ENCODE measurements at places on chromosomes 7 and 10.
A peak's percentile ranks its signal among the peaks of the same experiment; 100 is the strongest.

DNA sequence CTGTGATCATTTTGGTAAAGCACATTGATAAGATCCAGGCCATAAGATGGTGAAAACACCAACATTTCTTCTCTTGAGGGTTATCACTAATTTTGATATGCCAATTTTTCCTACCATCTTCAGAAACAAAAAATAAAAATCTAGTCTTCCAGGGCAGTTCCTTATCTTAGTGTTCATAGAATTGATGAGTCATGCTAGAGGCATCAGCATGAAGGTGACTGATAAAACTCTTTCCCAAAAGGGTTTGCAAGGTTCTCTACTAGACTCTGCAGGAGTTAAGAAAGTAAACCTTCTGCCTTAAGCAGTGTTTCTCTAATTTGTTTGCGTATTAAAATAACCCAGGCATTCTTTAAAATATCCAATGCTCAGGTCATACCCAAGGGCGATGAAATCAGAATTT lies 483.1 kb upstream of the CNTNAP2 start:
- no peak for DNase-seq

DNA sequence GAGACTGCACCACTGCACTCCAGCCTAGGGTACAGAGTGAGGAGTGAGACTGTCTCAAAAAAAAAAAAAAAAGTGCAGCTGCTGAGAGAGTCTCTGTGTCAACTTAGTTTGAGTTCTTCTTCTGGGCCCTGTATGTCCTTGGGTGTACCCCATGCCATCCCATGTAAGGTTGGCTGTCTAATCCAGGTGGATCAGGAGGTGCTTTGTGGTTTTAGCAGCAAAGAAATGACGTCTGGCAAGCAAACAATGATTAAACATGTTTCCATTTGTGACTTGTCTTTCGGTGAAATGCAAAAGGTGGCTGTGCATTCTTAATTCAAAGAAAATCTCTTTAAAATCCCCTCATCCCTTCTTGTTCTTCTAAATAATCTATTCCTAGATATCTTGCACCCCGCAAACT lies 255.9 kb downstream of the ANKRD30A start:
- no peak for DNase-seq

GRCh38 chr10:44774676-44775401 lies 136.3 kb upstream of the TMEM72 start:
- no peak for DNase-seq

DNA sequence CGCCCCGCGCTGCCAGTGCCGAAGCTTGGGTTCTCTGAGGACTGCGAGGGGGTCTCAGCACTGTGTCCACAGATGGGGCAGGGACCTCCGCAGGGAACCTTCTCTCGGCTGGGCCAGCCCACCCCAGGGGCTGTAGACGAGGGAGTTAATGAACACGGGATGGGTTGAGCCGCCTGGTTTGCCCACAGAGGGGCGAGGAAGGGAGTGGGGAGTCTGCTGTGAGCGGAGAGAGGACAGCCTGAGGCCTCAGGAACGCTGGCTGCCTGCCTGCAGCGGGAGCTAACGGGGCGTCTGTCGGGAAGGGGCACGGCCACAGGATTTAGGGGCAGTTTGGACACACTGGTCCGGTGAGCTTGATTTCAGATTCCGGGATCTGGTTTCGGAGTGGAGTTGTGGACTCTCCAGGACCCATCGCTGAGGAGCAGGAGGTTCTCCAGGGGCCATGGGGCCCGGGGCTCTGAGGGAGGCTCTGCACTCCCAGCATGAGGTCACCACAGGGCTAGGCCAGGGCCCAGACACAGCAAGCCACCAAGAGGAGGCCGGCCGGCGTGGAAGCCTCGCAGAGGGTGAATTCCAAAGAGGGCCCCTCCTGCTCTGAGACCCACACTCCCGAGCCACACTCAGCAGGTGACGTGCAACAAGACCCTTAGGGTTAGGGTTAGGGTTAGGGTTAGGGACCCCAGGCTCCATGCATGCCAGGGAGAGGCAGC lies 19.0 kb upstream of the FAM20C start:
- DNase-seq: no peak

DNA sequence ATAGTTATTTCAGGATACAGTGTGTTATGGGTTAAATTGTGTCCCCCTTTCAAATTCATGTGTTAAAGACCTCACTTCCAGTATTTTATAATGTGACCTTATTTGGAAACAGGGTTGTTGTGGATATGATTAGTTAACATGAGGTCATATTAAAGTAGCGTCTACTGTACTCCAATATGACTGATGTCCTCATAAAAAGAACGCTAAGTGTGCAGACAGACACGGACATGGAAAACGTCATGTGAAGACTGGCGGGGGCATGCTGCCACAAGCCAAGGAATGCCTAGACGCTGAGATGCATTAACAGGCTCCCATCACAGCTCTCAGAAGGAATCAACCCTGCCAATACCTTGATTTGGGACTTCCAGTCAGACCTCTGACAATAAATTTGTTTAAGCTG lies 1.5 kb upstream of the WDR37 start:
- no peak for DNase-seq

DNA sequence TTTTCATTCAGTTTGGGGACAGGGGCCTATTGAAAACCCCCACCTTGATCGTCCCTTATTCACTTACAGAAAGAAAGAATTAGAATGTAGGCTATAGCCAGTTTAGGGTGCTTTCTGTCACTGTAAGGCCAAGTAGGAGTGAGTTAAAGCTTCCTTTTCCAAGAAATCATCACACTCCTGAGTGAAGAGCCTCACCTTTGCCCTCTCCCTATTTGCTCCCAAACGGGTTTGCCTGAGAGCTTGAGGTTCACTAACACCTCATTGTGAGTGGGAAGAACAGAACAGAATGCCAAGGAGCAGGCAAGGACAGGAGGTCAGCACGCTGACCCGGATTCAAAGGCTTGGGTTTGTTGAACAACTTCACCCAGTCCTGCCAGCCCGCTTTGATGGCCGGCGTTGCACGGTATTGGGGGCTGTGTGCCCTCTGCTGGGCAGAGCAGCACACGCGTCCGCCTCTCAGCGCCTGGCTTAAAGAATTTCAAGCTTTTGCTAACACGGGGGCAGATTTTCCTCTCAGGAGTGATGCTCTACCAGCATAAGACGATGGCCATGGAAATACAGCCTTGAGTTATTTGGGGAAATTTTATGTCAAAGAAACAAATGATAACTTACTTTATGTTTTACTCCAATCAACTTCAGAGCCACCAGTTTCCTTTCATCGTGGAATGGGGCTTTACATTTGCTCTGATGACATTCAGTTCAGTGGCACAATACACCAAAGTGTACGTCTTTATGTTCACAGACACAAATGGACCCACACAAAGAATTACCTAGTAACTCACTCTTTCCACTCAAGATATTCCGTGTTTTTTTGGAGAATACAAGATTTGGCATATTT lies 470.0 kb downstream of the SUGCT start:
- DNase-seq: peak; percentile 16

GRCh38 chr7:55120501-55121198 lies 101.8 kb downstream of the EGFR start:
- DNase-seq: no peak

DNA sequence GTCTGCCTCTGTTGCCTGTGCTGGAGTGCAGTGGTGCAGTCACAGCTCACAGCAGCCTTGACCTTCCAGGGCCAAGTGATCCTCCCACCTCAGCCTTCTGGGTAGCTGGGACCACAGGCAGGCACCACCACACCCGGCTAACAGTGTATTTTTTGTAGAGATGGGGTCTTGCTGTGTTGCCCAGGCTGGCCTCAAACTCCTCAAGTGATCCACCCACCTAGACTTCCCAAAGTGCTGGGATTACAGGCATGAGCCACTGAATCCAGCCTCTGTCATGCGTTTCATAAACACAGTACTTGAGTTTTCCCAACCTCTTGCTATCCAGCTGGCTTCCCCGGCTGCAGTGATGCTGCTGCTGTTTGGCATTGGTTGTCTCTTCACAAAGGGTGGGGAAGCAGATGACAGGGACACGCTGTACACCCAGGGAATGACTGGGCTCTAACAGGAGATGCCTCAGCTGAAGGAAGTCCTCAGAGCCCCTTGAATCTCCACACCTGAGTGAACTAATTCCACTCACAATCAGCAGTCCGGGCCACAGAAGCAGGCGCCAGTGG lies 191.5 kb downstream of the DIP2C start:
- DNase-seq: no peak

GRCh38 chr7:44336491-44336890 lies 11.1 kb upstream of the CAMK2B start:
- DNase-seq: no peak

DNA sequence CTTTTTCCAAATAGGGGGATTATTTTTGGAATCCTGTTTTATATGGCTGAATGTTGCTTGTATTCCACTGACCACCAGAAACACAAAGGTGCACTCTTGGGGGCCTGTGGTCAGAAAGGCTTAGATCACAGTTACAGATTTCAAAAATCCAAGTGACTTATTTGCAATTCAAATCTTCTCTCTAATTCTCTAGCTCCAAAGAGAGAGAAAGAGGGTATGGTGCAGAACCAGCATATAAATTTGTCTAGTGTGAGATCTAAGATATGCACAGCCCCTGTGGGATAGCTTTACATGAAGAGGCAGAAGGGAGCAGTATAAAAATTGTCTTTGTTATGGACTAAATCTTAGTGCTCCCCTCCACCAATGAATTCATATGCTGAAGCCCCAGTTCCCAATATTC lies 1121.7 kb upstream of the CELF2 start:
- no peak for DNase-seq
